ENCODE measurements at places on chromosomes 11 and 22. TPM values are rescaled to one million over a fixed set of nuclear protein-coding genes. Genes with fewer than 3 reads are reported as not detected.

- no peak for DNase-seq
These were observed 95.7 kb downstream of the TRMU start for GRCh38 chr22:46430961-46431838.

Gene TEAD1
- 141 TPM for total RNA-seq

DNA sequence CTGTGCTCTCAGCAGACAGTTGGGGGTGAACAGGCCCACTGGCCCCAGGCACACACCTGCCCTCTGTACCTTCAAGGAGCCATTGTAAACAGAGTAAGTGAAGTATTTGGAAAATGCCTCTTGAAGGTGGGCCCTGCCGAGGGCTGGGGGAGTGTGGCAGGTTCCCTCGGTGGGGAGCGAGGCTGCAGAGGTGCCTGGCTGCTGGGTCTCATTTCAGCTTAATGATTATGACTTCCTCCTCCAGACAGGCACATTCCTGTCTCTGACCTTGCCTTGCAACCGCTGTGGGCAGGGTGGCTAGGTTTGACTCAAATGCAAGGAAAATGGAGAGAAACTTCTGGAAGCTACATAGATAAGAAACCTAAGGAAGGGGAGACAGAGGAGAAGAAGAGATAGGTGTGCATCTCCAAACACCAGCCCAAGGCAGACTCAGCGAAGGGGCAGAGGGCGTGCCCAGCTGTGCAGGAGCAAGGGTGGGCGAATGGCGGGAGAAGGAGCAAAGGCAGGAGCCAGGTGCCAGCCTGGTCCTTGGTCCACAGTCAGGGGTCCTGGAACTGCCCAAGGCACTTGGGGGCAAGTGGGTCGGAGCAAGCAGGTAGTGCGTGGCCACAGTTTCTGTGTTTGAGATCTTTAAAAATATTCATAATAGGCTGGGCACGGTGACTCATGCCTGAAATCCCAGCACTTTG is 14.0 kb downstream of the GRAMD4 start:
- DNase-seq = no peak

DNA sequence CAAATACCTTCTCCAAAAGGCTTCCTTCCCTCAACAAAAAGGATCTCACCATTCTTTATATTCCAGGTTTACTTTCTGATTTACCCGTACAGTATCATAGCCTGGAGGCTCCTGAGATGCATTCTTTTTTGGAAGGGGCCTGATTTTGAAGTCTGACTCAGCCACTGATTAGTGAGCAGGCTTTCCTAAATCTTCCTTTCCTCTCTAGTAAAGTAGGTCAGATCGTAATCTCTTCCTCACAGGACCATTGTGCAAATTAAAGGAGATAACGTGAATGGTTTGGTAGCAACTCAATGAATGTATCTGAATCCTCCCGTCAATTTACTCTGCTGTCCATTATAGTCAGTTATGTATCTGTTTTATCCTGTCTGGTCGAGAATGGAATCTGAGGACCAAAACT is 227.7 kb upstream of the ANO5 start:
- DNase-seq = no peak

Gene RCOR2
- 1.4 TPM for total RNA-seq

GRCh38 chr11:14384338-14384737 is 25.4 kb upstream of the RRAS2 start:
- DNase-seq = peak; percentile 17

GRCh38 chr22:22683668-22684361 is 39.4 kb downstream of the GGTLC2 start:
- DNase-seq = no peak

GRCh38 chr11:44609783-44610155 is 44.3 kb downstream of the CD82 start:
- no peak for DNase-seq

- DNase-seq = no peak
These were observed 1313.6 kb downstream of the TBC1D22A start for GRCh38 chr22:48076008-48076407.

DNA sequence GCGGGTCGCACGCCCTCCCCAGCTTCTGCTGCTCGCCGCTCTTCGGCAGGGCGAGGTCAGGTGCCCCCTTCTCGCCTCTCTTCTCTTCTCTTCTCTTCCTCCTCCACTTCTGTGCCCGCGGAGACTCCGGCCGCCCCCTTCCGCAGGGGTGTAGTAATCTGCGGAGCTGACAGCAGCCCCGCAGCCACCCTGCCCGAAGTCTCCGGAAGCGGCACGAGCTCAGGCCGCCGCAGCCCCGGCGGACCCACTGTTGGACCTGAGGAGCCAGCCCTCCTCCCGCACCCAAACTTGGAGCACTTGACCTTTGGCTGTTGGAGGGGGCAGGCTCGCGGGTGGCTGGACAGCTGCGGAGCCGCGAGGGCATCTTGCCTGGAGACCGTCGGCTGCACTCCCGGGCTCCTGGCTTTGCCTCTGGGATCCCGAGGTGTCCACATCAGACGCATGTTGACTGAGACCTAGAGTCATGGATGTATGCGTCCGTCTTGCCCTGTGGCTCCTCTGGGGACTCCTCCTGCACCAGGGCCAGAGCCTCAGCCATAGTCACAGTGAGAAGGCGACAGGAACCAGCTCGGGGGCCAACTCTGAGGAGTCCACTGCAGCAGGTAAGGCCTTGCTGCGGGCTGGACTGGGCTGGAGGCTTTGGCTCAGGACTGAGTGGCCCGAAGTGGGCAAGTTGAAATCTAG is 486 bp downstream of the STIM1 start:
- DNase-seq = peak; percentile 52

- DNase-seq = no peak
These were observed 39.6 kb downstream of the SCGB1A1 start for GRCh38 chr11:62458212-62459002.

DNA sequence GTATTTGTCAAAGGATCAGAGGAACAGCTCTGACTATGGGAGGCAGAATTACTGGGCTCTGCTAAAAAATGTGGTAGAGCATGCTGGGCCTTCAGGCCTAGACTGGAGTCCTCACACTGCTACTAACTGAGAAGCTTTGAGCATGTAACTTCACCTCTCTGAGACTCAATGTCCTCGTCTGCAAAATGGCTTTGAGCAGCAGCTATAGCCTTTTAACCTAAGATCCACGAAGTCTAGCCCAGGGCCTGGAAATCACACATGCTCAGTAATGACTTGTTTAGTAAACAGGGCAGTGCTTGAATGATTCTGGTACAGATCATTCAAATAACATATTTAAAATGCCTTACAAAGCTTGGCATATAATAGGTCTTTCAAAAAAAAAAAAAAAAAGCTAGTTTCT is 221.7 kb downstream of the NTM start:
- DNase-seq = no peak

- no peak for DNase-seq
These were observed 79.1 kb upstream of the CLPB start for GRCh38 chr11:72513411-72513810.

DNA sequence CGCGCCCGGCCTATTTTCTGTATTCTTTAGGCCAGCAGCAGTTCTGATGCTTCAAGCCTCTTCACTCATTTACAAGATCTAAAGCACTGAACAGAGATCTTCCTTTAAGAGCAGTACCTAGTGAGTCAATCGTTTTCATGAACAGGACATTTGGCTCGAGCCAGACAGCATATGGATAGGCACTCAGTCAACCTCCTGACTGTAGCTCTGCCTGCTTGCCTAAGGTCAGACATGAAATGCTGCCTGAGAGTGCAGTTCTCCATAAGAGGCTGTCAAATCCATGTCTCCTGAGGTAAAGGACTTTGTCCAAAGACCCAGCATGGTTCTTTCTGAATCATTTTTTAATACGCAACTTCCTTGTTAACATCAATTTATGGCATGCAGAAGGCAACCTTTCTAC is 941.2 kb downstream of the DLG2 start:
- DNase-seq = no peak
